NCI-H460 (cell line): ENCODE measurements at places on chromosomes 3 and 15. TPM values are rescaled to one million over a fixed set of nuclear protein-coding genes. Genes with fewer than 3 reads are reported as not detected.

DNA sequence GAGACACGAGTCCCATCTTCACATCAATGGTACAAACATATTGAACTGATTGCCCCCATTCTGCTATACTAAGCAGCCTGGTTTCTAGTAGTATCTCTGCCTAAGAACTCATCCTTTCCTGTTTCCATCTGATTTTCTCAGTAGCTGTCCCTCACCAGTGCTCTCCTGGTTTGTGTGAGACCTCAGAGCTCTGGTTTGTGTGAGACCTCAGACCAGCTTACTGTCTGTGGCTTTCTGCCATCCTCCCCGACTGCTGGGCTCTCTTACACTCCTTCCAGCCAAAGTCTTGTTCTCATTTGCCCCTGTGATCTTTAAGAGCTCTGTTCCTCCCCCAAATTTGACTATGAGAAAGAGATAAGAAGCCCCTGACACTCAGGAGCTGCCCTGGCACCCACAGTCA, 41.1 kb upstream of the NEDD4 start:
- DNase-seq = no peak

DNA sequence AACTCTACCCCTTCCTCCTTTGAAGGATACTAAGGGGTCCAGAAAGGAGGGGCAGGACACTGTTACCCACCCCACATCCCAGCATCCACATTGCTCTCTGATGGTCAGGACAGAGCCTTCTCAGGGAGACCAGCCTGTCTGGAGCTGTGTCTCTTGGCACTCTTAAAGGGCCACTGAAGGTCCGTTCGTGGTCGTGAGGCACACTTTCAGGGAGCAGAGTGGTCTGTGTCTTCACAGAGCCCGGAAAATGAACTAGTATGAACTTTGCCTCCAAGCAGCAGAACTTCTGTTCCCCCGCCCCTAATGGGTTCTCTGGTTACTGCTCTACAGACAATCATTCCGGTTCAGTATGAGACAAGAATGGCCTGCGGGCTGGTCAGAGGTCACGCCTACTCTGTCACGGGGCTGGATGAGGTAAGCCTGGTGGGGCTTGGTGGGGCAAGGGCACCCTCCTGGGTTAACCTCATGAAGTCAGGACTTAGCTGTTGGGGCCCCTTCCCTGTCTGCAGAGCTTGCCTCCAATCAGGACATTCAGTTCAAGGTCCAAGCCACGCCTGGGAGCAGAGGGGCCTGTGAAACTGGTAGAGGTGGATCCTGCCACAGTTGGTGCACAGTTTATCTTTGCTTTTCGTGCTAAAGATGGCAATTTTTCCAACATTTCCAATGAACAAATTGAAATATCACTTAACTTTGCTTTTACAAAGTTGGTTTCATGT, 33.2 kb downstream of the CAPN3 start:
- no peak for DNase-seq

- no peak for DNase-seq
Measured at GRCh38 chr15:67945951-67946700, 106.3 kb upstream of the RNU6-1 start.

The SLC15A2 gene
- total RNA-seq = 0.25 and 1.4 TPM in 2 replicates

The SH3BP5 gene
- total RNA-seq = 5.2 and 5.6 TPM in 2 replicates

The LRTM1 gene
- not detected in 2 replicates for total RNA-seq
